Activated CD8-positive, alpha-beta memory T cell treated with anti-CD3 and anti-CD28 coated beads, Interleukin-2, amount 50 U/mL, for 4 hours (primary cell): ENCODE measurements at places on chromosomes 2 and 18.

- no peak for DNase-seq
Observed at GRCh38 chr18:54210463-54210862, 14.0 kb downstream of the MBD2 start.

DNA sequence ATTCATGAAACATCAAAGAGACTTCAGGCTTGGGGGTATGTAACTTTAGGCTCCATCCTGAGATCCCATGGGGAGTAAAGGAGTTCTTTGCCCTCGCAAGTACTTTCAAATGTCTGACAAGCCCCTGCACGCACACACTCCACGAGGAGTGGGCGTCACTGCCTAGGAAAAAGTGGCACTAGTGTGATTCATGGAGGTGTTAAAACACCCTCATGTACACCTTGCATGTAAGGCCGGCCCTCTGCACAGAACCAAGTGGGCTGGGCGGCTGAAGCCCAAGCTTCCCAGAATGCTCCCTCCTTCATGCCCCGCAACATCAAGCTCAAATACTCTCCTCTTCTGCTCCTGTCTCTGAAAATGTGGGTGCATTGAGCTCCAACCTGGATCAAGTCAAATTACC, 7.8 kb downstream of the HS1BP3 start:
- DNase-seq: no peak

GRCh38 chr18:2893676-2894075, 46.9 kb downstream of the EMILIN2 start:
- no peak for DNase-seq

DNA sequence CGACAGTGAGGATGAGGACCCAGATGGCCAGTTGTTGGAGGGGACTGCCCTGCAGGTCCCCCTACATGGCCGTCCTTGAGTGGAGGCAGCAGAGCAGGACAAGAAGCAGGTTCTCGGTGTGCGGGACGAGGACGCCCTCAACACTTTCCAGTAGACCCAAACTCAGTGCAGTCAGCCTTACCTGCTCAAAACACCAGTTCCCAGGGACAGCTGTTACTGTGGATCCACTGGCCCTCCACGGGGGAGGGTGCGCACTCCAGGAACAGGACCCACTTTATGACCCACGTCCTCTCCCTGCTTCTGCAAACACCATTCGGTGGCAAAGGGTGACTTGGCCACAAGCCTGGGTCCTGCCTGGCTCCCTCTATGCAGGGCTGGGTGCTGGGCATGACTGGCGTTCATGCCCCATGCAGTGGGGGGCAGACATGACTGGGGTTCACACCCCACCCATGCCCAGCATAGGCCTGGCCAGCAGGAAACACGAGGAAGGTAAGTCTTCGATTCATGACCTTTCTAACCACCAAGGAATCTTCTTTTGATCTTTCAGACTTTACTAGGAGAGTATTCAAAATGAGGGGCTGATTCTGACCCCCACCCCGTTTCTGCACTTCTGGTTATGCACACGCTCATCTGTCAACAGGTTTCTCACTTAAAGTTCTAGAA, 233.7 kb downstream of the HDAC4 start:
- peak; percentile 8 for DNase-seq

DNA sequence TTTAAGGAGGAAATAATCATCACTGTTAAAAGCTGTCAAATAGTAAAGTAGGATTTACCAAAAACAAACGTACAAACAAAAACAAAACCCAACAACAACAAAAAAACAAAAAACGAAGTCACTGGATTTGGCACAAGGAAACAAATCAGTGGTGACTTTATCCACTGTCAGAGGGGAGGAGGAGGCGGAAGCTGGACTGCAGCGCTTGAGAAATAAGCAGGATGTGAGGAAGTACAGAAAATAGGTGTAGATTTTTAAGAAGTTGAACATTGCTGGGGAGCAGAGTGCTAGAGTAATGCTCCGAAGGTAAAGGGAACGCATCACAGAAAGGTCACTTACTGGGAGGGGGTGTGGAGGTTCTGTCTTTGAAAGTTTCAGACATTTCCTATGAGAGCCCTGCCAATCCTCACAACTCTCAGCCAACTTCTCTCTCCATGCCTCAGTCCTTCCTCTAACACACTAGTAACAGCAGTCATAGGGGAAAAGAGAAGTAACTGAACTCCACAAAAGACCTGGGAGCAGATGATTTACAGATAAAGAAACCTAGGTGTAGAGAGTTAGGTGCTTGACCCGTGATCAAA, 220.2 kb upstream of the SMAD7 start:
- DNase-seq: no peak
